ENCODE measurements at places on chromosomes 11 and 22.

DNA sequence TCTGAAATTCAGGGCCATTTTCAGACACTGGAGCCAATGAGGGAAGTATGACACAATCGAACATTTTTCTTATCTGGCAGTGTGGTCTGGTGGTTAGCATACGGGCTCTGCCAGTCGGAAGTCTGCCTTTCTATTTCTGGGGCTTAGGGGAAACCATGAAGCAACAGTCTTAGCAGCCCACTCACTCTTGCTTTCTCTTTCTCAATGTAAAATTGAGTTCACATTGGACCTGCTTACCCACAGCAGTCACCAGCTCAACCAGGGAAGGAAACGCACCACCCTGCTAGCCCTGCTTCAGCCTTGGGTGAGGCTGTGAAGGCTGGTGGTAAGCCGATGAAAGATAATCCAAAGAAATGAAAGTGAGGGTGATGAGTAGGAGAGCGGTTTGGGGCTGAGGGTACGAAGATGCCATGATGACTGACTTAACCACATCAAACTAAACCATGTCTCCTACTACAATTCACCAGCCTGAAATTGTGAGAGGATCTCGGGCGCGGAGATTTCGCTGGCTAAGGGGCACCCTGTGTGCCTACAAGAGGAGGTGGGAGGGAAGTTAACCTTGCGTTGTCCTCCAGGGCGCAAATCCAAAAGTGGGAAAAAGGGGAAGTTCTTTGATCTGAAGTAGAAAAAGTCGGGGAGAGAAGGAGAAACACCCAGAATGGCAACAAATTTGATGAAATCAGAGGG lies 2.0 kb upstream of the LMO2 start:
- peak; percentile 76 for DNase-seq

DNA sequence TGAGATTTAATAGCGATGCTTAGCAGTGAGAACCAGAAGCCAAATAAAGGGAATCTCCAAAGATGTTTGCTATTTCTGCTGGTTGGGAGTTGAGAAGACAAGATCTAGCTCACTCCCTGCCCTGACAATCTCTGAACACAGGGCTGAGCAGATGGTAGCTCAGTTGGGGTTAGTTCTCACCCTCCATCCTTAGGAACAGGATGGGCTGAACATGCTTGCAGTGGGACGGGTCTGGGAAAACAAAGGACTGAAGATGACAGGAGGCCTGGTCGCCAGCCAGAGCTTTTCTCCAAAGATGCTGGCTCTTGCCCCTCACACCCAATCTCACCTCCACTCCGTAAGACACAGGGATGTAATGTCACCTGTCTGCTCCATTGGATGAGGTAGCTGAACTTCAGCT lies 72.7 kb downstream of the SC5D start:
- DNase-seq = no peak

DNA sequence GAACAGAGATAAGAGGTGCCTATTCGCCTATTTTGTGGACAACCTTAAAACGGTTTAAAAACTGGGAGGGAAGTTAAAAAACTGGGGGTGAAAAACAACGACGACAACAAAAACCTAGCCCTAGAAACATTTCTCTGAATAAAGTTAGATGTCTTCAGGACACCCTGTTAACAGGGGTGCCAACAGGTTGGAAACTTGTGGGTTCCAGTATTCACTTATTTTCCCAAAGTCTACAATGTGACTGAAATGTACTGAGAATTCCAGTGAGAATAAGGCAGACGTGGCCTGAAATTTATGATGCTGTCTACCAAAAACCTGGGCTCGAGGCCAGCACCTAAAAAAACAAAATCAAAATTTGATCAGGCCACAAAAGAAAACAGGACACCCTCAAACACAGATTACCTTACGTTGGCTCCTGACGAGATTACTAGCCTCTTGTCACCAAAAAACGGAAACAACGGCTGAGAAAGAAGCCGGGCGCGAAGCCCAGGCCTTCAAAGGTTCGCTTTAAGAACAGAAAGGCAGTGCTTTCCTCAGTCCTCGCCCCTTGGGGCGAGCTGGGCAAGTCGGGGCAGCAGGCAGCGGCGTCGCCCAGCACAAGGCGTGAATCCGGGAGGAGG lies 906 bp downstream of the CCDC90B start:
- DNase-seq = no peak

GRCh38 chr22:21702700-21703683 lies 32.6 kb downstream of the YPEL1 start:
- no peak for DNase-seq

GRCh38 chr11:6406370-6406769 lies 12.5 kb downstream of the APBB1 start:
- no peak for DNase-seq

DNA sequence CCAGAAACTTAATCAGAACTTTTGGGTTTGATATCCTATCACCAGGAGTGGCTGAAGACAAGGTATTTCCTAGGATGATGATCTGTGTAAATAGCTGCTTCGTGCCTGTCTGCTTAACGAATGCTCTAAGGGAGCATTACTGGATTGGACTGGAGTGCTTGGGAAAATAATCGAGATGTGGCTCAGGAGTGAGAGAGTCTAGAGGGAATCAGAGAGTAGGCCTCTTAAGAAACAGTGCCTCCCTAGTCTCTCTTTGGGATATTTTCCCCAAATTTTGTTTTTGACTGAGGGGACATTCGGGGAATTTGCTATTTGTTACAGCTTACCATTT lies 2.5 kb downstream of the MAML2 start:
- no peak for DNase-seq

DNA sequence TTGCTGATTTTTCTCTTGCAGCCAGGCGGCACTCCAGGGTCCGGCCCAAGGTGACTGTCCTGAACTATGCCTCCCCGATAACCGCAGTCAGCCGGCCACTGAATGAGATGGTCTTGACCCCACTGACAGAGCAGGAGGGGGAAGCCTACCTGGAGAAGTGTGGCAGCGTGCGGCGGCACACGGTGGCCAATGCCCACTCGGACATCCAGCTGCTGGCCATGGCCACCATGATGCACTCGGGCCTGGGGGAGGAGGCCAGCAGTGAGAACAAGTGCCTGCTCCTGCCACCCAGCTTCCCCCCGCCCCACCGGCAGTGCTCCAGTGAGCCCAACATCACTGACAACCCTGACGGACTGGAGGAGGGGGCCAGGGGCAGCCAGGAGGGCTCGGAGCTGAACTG lies 47.8 kb downstream of the TRAF6 start:
- no peak for DNase-seq

GRCh38 chr11:10930224-10930971 lies 72.5 kb upstream of the ZBED5 start:
- DNase-seq = peak; percentile 16

DNA sequence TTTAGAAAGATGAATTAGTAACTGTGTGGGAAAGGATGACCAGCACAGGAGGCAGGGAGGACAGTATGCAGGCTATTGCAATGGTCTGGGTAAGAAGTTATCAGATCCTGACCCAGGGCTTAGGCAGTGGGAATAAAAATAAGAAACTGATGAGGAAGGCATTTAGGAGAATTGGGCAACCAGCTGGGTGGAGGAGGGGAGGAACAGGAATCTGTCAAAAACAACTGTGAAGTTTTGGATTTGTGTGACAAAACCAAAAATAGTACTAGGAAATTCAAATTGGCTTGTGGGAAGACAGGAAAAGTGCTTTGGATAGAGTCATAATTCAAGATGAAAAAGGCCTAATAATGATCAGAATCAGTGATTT lies 27.9 kb downstream of the MMP13 start:
- no peak for DNase-seq
